ENCODE measurements at places on chromosomes 4 and X.

- no peak for DNase-seq
Measured at GRCh38 chr4:28093071-28093470, 1232.4 kb downstream of the STIM2 start.

GRCh38 chr4:76550966-76551780, 116.1 kb downstream of the SHROOM3 start:
- DNase-seq = no peak

DNA sequence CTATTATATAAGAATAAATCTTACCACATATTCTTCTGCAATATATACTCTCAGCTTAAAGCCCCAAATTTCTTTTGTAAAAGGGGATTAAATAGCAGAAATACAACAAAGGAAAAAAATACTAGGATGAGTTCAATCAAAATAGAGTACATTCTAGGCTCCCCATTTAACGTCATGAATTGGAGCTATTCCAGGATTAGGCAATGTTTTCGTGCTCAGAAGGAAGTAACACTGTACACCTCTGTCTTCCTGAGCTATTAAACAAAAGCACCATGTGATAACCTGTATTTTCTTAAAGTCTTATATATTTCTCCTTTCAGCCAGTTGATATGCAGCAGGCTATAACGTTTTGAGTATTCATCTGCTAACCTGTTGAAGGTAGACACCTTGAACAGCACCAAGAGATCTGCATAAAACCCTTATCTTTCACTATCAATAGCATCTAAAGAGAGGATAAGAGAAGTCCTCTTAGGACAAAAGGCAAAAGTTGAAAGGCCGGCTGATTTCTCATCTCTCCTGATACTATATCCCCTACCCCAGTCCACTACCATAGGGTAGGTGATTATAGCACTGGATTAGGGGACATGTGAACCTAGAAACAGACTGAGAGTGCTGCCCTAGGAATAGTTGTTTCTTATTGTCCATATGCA, 31.5 kb downstream of the TEC start:
- DNase-seq = no peak

DNA sequence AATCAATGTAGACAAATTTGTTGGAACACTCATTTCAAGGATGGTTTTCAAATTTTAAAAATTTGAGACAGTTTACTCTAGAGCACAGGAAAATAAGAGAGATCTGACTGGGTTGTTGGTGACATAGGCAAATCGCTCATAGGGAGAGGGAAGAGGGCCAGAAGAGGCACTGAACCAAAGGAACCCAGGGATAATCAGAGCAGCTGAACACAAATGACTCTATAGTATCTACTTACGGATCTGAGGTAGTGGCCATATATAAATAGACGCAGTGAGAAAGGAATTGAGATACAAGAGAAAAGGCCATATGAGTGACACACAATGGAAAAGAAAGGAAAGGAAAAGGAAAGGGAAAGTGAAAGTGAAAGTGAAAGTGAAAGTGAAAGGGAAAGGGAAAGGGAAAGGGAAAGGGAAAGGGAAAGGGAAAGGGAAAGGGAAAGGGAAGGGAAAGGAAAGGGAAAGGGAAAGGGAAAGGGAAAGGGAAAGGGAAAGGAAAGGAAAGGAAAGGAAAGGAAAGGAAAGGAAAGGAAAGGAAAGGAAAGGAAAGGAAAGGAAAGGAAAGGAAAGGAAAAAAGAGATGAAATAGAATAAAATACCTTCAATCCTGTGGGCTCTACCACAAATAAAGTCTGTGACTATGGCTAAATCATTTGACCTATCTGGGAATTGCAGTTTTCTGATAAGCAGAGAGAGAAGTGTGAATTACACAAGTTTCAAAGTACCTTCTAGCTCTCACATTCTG, 759.2 kb downstream of the DMD start:
- DNase-seq = no peak

GRCh38 chrX:109936114-109936513, 66.8 kb upstream of the TMEM164 start:
- no peak for DNase-seq

DNA sequence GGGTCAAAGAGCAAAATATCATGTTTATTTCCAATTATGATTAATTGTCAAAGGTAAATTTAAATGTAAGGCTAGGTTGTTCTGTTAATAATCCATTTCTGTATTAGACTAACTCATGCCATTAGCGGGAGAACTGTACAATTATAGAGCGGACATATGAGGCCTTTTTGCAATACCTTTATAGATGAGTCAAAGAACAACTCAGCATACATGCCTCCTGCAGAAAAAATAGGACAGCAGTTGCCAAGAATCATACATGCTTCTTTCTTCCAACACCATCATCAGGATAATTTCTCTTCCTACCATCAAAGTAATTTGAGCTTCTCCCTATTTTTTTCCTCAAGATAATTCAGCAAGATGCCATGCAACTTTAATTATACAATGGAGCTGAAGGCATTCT, 917.8 kb downstream of the ADGRL3 start:
- no peak for DNase-seq

- no peak for DNase-seq
Measured at GRCh38 chr4:123503698-123504363, 107.2 kb downstream of the SPRY1 start.

- no peak for DNase-seq
Measured at GRCh38 chrX:19870710-19871490, 16.5 kb downstream of the SH3KBP1 start.

GRCh38 chr4:172125443-172125842, 312.2 kb downstream of the GALNTL6 start:
- DNase-seq = no peak

DNA sequence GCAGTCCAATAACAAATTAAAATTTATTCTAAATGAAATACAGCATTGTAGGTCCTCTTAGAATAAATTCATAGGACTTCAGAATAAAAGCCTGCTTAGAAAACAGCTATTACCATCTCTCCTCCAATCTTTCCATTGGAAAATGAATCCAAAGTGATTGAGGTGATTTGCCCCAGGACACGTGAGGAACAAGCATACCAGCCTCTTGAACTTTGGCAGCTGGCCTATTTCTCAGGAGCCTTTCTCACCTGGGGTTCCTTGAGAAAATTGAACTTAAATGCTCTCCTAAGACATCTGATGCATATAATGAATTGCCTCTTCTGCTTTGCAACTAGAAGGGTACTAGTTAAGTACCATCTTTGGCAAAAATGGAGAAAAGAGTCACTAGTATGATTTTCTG, 13.5 kb downstream of the ARHGAP24 start:
- DNase-seq = no peak

- no peak for DNase-seq
Measured at GRCh38 chr4:170128219-170128804, 38.6 kb upstream of the AADAT start.

- DNase-seq = peak; percentile 49
Measured at GRCh38 chr4:168509786-168510185, 12.9 kb downstream of the PALLD start.

DNA sequence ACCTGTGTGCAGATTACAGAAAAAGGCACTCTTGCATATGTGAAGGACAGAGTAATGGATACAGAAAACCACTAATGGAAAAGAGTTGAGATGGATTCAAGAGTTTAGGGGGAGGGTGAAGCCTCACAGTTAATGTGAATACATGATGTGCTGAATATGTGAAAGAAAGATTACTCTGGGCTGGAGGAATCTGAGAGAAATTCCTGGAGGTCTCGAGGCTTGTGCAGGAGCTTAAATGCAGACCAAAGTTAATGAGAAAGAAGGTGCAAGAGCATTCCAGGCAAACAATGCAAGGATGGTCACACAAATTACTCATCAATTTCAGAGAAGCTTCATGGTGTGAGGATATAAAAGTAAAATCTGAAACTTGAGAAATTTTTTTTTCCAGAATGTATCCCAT, 768.8 kb downstream of the STPG2 start:
- no peak for DNase-seq

DNA sequence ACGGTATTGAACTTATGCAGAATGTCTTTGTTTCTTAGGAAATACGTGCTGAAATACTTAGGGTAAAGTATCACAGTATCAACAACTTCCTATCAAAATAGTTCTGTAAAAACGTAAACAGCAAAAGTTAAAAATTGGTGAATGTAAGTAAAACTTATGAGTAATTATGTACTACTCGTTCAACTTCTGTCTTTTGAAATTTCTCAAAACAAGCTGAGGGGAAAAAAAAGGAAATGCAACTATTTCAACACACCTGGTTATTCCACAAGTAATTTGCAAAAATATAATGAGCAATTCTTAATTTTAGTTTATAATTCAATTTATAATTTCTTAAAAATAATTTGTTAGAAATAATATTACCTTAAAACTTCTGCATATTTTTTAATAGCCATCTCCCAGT, 8.3 kb downstream of the PPID start:
- no peak for DNase-seq

DNA sequence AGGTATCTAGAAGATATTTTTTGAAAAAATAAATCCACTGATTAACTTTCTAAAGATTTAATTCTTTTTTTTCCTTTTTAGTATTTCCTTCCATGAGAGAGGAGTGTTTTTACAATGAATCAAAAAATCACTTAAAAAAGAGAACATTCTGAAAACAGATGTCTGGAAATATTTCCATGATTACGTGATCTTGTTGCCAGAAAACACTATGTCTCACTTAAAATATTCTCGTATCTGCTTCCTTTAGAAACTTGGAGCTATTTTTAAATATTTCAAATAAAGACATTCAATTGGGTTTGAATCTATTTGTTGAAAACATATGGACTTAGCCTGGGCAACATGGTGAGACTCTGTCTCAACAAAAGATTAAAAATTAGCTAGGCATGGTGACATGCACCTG, 232.8 kb upstream of the RASGEF1B start:
- DNase-seq = no peak

- no peak for DNase-seq
Measured at GRCh38 chrX:103441878-103442535, 65.7 kb downstream of the BEX3 start.

GRCh38 chrX:72624194-72624593, 51.6 kb upstream of the HDAC8 start:
- no peak for DNase-seq

GRCh38 chr4:158652920-158653319, 18.8 kb downstream of the C4orf46 start:
- no peak for DNase-seq

GRCh38 chr4:3497095-3497494, 34.0 kb downstream of the DOK7 start:
- no peak for DNase-seq

- DNase-seq = peak; percentile 21
Measured at GRCh38 chr4:123304151-123304964, 92.2 kb upstream of the SPRY1 start.

DNA sequence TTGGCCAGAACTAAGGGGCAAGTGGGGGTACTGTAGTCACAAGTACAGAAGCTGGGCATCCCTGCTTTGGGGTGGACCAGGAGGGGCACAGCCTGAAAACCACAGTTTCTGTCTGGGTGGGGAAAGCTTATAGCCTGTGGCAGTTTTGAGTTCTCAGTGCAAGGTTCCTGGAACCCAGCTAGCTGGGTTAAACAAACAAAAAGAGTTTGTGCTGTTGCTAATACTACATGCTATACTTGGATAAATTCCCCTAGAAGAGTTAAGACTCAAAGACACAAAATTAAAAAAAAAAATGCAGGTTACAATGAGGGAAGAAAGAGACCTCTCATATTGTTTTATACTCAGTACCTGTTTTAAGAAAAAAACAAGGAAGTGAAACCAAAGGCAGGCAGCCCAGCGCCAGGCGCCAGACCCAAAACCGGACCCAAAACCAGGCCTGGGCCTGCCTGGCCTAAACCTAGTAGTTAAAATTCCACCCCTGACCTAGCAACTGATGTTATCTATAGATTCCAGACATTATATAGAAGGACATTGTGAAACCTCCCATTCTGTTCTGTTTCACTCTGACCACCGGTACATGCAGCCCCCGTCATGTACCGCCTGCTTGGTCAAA, 50.8 kb downstream of the SLC2A9 start:
- peak; percentile 27 for DNase-seq

DNA sequence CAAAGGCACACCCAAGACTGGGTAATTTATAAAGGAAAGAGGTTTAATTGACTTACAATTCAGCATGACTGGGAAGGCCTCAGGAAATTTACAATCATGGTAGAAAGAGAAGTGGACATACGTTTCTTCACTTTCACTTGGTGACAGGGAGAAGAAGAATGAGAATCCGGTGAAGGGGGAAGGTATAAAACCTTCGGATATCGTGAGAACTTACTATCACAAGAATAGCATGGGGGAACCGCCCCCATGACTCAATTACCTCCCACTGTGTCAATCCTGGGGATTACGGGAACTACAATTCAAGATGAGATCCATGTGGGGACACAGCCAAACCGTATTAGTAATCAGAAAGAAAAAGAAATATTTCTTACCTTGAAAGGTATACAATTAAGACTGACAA, 782.9 kb upstream of the HS3ST1 start:
- DNase-seq = no peak

Data from activated naive CD4-positive, alpha-beta T cell treated with anti-CD3 and anti-CD28 coated beads, Interleukin-2, amount 10 ng/mL, durations not matched to agents 7 days and 5 days (primary cell).